ENCODE measurements at places on chromosomes 7 and 10.

GRCh38 chr7:41809116-41809515 lies 106.2 kb upstream of the INHBA start:
- DNase-seq, result no peak

DNA sequence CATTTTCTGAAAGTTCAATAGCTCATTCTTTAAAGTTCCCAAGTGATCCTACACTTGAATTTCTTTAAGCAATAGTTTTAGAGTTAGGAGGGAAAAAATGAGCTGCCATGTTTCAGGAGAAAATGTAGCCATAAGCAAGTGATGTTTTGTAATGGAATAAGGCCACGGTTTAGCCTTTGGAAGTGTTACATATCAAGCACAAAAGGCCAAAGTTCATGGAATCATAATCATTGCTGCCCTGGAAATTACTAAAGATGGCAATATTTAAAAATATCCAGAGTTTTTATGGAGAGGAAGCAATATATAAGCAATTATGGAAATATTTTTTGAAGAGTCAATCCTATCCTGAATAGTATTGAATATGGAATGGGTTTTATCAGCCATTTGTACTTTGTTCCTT lies 68.4 kb downstream of the ETV1 start:
- no peak for DNase-seq

DNA sequence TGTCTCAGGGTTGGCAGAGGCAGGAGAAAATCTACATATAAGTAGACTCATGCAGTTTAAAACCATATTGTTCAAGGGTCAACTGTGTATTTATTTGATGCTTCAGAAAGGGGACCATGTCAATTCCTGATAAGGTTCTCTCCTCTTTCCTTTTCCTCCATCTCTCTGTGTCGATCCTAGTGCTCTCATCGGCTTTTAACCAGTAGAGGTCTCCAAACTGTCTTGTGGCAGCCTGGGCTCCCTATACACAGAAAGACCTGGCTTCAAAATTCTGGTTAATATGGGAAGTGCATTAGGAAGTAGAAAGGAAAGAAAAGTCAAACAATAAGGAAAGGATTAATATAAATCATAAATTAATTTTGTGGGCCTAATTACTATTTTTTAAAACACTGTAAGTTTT lies 304.4 kb upstream of the C7orf33 start:
- no peak for DNase-seq

- DNase-seq, result no peak
Measured at GRCh38 chr10:13686331-13686752, 99.6 kb downstream of the PRPF18 start.

DNA sequence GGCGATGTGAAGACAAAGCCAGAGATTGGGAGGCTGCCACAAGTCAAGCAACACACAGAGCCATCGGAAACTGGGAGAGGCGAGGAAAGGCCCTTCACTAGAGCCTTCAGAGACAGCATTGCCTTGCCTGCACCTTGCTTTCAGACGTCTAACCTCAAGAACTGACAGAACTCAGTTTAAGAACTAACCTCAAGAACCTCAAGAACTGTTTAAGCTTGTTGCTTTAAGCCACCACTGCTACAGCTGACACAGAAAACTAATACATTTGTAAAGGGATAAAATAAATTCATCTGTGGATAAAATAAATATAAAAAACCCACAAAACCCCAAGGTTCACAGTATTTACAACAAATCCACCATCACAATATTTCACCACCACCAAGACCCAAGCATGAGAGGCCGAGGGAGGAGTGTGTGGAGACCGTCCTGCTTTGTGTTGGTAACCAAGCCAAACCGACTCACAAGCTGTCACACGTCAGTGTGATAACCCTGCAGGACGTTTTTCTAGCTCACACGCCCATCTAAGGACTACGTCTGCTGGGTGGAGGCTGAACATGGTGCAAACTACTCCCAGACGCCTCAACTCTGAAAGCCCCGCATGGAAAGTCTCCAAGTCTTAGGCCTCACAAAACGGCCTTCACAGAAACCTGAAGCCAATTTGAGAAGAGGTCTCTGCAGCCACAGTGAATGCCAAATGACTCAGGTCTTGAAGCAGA lies 116.8 kb downstream of the ABLIM1 start:
- DNase-seq, result peak; percentile 57

GRCh38 chr7:154231732-154232131 lies 179.5 kb downstream of the DPP6 start:
- DNase-seq, result no peak

DNA sequence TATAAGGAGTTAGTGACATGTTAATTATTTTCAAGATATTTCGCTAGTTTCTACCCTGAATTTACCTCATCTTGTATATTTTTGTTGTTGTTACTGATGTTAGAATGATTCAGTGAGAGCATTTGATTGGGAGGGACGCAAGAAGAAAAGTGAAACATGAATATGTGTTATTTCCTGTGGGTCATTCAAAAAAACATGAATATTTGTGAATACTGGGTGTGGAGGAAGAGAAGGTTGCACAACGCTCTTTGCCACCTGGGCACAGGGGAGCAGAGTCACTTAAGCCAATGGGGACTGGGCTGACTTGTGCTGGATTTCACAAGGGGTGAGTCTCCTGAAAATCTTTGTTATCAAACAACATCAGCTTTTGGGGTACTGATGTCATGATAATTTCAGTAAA lies 39.5 kb downstream of the AGK start:
- no peak for DNase-seq

- no peak for DNase-seq
Measured at GRCh38 chr7:36970551-36971514, 246.5 kb upstream of the AOAH start.

DNA sequence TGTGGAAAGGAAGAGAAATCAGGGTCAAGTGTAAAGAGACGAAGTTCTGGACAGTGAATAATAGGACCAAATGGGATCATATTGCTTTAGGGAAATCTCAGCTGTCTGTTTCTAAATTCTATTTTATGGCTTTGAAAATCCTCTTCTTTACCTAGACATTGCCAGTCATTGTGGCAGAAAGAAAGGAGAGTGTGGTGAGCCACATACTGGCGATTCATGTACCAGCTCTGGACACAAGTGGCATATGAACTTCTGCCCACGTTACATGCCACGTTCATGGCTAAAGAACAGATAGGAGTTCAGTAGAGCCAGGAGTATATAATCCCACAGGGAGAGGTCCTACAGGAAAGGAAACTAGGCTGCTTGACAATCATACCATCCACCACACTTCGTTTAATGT lies 28.0 kb downstream of the STARD3NL start:
- no peak for DNase-seq
